Pulmonary artery endothelial cell (primary cell): ENCODE measurements at places on chromosomes 6 and 20. TPM values are rescaled to one million over a fixed set of nuclear protein-coding genes. Genes with fewer than 3 reads are reported as not detected.

The RAD21L1 gene
- 0.14 and 0.26 TPM in 2 replicates for total RNA-seq

The UBE3D gene
- total RNA-seq: 5.1 and 6.3 TPM in 2 replicates

The BHLHE23 gene
- not detected in 2 replicates for total RNA-seq

The TFAP2A gene
- 0.78 and 2.1 TPM in 2 replicates for total RNA-seq

The TRAPPC3L gene
- total RNA-seq: 0.04 and 0.07 TPM in 2 replicates

The TCP11 gene
- total RNA-seq: 0.13 and 0.18 TPM in 2 replicates

The ZNF334 gene
- under 0.01 and 1.3 TPM in 2 replicates for total RNA-seq

The POU3F2 gene
- total RNA-seq: not detected in 2 replicates
